NAMALWA (cell line): ENCODE measurements at places on chromosomes 5 and 9.

GRCh38 chr5:9316733-9317132 lies 229.1 kb downstream of the SEMA5A start:
- no peak for DNase-seq

GRCh38 chr5:177510567-177511053 lies 984 bp upstream of the DOK3 start:
- peak; percentile 93 for DNase-seq

DNA sequence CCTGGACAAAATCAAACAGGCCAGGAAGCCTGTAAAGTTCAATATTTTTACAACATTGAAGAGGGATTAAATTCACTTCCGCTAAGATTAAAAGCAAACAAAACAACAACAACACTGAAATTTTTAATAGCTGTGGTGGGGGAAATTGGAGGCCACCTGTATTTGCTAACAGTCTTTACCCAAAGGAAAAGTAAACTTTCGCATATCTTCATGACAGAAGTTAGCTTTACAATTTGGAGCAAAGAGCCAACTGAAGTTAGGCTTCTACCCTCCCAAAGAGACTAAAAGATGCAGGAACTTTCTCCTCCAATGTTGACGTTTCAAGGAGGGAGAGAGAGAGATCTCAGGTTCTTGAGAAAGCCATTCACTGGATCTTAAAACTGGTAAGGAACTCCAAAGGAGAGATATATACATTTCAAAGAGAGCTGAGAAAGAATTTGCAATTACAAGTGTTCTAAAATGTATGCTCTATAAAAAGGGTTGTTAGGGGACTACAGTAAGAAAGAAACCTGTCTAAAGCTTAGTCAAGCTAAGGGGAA lies 349.2 kb upstream of the CDH9 start:
- DNase-seq: no peak

GRCh38 chr5:89120719-89121118 lies 237.7 kb upstream of the MEF2C start:
- DNase-seq: no peak

DNA sequence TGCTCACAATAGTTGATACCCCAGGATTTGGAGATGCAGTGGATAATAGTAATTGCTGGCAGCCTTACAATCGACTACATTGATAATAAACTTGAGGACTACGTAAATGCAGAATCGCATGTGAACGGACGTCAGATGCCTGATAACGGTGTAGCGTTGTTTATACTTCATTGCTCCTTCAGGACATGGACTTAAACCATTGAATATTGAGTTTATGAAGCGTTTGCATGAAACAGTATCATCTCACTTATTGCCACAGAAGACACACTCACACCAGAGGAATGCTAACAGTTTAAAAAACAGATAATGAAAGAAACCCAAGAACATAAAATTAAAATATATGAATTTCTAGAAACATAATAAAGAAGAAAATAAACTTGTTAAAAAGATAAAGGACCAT lies 101.6 kb downstream of the GABBR2 start:
- DNase-seq: no peak

DNA sequence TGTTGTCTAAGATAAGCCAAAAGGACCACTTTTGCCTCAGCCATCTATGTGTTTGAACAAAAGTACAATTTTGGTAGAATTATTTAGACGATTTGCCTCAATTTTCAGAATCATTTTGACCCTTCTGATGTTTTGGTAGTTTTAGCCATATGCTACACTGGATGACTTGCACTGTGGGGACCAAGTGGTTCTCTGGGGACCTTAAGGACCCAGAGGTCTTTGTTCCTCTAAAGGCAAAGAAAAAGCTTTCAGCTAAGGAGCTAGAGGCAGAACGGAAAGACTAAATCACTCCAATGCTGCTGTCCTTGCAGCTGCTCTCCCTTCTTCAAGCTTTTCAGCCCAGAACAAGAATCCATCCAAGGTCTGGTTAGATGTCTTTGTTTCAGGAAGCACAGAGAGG lies 51.0 kb upstream of the APC start:
- peak; percentile 55 for DNase-seq

DNA sequence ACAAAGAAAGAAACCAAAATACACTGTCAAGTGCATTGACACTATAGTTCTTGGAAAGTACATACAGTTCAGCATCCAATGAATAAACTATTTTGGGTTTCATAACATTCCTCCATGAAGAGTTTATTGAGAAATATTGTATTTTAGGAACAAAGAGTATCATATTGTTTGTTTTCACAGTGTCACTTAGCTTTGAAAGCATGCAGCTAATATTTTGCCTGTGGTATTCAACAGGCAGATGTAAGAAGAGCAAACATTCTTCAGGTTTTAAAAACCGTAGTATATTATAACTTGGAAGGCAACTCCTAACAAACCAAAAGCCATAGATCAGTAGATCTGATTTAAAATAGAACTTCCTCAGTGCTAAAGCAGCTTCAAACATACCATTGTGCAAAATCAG lies 4.5 kb downstream of the PRELID2 start:
- DNase-seq: no peak

DNA sequence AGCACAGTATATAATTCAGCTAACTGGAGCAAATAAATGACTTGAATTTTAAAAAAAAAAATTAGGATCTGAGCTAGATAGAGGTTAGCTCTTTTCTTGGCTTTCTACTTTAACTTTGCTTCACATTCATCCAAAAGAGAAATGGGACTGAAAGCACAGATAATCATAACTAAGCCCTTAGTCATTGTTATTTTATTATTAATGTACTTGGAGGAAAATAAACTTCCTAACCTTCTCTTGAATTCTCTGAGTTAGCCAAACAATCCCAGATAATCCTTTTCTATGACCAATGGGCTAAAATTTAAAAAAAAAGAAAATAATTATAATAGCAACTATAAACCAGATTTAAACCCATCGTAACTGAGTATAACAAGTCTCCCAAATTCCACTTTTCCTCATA lies 57.6 kb upstream of the RASA1 start:
- DNase-seq: no peak

- no peak for DNase-seq
Measured at GRCh38 chr5:120789918-120790317, 325.8 kb downstream of the PRR16 start.

DNA sequence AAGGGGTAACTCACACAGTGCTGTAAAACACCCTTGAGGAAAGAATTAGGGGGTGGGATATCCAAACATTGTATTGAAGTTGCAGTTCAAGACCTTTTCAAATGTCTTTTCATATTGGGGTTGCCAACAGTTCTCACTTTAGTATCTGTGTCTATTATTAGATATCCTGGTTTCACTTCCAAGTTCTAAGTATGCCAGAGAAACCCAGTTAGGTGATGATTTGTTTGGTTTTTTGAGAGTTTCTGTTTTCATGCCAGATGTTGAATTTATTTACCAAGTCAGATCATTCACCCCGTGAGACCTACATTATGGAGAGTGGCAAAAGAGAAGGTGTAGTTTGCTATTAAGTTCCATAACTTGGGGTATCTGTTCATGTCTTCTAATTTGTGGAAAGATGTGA lies 64.5 kb downstream of the C9orf152 start:
- peak; percentile 90 for DNase-seq

GRCh38 chr5:131096774-131097710 lies 68.0 kb downstream of the HINT1 start:
- DNase-seq: no peak

DNA sequence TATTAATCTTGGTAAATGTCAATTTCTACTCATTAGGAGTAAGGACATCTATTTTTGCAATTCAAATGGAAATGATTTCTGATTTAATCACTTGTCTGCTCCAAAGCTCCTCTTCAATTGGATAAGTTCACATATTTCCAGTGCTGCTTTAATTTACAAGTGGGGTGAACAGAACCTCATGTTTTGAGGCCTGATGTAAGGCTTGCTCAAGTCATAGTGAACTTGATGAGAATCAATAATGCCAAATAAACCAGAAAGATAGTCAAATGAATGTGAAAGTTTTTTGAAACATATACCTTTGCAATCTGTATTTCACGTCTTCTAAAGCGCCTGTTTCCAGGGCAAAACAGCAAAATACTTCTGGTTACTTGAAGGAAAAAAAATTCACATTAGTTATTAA lies 15.4 kb upstream of the ACOT12 start:
- DNase-seq: no peak

DNA sequence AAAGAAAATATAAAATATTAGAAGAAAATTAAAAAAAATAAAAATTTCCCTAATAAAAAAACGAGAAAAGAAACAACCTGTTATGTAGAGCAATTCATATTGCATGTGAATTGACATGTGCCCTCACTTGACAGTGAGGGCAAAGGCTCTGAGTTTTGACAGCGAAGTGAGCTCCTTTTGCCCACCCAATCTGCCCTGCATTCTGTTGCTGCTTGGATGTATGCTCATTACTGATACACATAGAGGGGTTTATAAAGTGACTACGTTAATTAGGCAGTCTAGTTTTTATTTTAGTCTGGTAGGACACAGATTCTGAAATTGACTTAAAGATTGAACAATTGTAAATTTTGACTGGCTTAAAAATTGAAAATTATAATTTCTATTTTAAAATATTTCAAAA lies 949.4 kb downstream of the TLE4 start:
- no peak for DNase-seq

- DNase-seq: no peak
Measured at GRCh38 chr9:78856144-78856543, 559.2 kb downstream of the PSAT1 start.

DNA sequence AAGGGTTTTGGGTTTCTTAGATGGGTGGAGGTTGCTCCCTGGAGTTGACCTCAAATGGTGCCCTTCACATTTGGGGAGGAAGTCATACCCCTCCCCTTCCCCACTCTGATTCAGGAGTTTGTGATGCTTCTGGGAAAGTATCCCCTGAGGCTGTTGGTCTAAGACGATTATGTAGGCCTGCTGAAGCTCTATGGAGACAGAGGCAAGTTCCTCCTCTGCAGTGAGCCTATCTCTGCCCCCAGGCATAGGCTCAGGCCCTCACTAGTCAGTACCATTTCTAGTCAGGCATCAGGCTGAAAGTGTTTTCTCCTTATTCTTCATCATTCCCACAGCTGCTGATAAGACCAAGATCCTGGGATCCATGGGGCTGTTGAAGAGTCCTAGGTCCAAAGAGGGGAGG lies 271.6 kb upstream of the NUDT12 start:
- DNase-seq: no peak

DNA sequence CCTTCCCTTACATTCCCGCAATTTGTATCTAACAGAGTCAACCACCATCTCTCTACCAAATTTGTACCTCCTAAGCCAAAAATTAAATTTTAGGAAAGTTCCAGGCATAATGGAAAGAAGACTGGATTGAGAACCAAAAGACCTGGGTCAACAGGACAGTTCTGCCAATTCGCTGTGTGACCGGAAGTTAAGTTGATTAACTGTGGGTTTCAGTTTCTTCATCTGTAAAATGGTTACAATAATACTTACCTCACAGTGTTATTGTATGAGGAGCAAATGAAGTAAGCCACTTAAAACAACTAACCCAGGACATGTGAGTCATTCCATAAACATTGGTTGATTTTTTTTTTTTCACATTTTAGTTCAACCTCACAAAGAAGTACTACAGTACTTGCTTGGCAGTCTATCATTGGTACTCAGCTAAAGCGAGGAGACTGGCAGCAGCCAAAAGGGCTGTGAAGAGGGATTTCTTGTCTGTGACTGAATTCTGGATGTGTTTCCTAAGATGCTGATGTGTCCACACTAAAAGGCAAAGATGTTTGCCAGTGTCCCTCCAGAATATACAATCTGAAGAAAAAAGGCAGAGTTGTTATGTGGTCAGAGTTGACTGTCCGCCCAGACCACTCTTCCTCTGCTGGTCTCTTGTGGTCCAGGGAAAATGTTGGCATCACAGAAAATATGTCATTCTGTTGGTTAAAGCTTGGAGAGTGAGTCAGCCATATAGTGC lies 198.6 kb downstream of the TLE1 start:
- DNase-seq: no peak

DNA sequence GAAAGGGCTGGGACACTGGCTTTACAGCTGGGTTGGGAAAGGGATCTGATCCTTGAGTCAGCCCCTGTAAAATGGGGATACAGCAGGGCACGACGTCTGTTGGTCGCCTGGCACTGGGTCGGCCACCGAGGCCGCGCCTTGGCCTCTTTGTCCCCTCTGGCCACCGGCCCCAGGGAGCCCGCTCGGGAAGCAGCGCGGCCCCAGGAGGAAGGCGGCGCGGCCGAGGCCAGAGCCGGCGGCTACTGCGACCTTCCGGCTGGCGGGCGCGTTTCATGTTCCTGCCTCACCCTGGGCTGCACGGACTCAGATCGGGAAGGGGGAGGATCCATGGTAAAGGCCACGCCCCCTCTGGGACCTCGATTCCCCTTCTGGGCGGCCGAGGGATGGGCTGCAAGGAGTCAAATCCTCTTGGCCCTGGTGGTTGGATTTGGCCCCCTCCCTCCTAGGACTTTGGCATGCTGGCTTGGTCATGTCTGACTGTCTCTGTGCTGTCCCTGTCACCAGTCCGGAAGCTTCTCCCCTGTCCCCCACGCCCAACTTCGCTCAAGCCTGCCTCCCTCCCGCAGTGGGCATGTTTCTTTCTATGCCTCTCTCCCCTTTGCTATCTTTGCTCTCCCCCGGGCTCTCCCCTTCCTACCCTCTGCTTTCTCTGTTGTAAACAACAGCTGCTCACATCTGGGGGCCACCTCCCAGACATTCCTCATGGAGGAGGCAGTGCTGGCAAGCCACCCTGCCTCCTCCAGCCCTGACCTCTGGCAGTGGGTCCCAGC lies 25.8 kb downstream of the FPGS start:
- DNase-seq: no peak

DNA sequence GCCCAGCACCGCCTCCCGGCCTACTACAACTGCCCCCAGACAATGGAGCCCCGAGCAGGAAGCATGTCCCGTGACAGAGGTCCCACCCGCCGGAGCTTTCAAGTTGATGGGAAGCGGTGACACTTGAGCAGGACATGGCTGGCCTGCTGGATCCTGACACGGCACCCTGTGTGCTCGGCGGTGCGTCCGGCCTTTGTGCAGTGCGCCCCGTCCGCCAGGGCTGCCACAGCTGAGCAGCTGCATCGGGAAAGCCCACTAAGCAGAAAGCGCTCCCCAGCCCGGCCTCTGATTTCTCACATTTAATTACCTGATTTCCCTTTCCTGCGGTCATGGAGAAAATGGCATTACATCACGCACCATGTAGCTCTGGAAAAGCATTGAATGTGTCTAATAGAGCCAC lies 611.9 kb downstream of the IRX1 start:
- DNase-seq: no peak

DNA sequence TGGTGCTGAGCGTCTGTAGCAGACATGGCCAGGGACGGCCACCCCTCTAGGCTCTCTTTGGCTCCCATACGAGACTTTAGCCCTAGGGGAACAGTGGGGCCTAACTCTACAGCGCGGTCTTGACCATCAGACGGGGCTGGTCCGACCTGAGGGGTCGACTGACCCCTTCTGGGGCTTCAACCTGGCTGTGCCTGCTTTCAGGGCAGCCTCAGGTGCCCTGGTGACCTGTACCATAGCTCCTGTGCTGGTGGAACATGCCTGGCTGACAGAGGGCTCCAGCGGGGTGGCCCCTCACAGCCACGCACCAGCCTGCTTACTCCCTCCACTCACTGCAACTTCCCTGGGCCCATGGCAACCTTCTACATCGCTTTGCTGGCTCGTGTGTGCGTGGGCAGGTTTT lies 423.4 kb upstream of the SEMA6A start:
- DNase-seq: no peak

GRCh38 chr5:10290438-10290837 lies 17.3 kb downstream of the CMBL start:
- DNase-seq: no peak
